ENCODE measurements at places on chromosomes 7 and 10.

- no peak for DNase-seq
These were observed 1193.9 kb downstream of the DNAJB9 start for GRCh38 chr7:109763611-109764010.

- no peak for DNase-seq
These were observed 239.7 kb downstream of the FANK1 start for GRCh38 chr10:126135941-126136595.

- DNase-seq: no peak
These were observed 112.6 kb upstream of the TBX20 start for GRCh38 chr7:35366167-35367155.

DNA sequence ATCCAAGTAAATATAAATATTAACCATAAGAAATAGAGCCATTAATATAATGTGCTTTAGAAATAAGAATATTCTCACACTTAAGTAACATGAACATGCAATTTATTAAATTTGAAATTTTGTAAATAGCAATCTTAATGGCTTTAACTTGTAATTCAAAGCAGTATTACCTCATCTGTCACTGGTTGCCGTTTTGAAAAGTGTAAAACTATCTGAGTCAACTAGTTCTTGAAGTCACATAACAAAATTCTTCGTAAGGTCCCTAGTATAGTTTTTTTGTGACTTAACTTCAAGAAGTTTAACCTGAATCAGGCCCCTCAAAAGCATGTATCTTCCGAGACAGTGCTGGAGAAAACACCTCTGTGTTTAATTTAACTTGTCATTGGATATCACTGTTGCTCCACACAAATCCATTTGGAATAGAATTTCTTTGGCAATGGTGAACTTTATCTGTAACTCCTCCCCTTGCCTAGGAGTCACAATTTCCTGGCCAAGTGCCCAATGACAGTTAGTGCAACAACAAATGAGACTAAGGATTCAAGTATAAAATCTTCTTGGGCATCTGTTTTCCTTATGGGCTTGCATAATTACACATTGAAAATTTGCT is 47.1 kb downstream of the NT5C2 start:
- DNase-seq: no peak

All from GM19239 (cell line).